G401 (cell line): ENCODE measurements at places on chromosomes 6 and 20.
A peak's percentile ranks its signal among the peaks of the same experiment; 100 is the strongest.

DNA sequence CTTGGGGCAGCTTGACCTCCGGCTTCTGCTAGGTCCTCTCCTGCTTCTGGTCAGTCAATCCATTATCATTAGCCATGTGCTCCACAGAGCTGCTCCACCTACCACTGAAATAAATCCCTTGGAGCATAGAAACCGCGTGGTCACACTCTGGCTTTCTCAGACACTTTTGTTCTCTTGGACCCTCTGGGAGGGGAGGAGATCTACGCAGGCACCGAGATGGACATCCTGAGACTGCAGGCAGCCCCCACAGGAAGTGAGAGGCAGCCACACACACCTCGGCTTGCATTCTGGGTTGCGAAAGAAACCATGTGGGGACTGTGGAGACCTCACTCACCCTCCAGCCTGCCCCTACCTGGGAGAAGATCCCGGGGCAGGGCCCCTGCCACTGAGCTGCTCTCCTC, 79.5 kb downstream of the FYN start:
- DNase-seq = no peak

- peak; percentile 78 for DNase-seq
These were observed 92.6 kb downstream of the RNGTT start for GRCh38 chr6:88870717-88871330.

DNA sequence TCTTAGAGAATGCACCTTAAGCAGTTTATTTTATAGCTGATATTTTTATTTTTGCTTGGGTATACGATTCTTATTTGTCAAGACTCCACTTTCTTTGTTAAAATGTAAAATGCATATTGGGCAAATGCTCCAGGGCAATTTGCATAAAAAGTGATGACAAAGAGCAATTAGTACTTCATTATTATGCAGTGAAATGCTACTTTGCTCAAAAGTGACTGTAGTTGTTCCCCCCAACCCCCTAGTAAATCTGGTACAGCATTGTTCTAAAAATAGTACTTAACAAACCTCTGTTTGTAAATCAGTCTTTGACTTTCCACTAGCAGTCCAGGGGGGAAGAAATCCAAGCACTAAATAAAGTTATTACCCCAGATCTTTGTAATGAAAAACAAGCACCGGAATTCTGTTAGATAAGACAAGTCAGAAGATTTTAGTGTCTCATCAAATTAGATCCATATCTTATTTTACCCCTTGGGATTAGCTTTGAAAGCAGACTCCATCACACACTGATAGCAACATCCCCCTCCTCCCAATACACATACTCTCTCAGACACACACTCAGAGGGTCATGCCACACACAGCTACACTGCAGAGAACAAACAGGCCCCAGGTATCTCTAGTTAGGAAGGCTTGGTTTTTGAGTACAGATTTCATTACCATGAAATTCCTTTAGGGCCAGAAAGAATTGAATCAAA, 32.9 kb upstream of the BACH2 start:
- DNase-seq = no peak

GRCh38 chr6:27720607-27721580, 191.3 kb downstream of the OR2B2 start:
- DNase-seq = no peak

- peak; percentile 17 for DNase-seq
These were observed 95.5 kb downstream of the PREX1 start for GRCh38 chr20:48732081-48732829.

DNA sequence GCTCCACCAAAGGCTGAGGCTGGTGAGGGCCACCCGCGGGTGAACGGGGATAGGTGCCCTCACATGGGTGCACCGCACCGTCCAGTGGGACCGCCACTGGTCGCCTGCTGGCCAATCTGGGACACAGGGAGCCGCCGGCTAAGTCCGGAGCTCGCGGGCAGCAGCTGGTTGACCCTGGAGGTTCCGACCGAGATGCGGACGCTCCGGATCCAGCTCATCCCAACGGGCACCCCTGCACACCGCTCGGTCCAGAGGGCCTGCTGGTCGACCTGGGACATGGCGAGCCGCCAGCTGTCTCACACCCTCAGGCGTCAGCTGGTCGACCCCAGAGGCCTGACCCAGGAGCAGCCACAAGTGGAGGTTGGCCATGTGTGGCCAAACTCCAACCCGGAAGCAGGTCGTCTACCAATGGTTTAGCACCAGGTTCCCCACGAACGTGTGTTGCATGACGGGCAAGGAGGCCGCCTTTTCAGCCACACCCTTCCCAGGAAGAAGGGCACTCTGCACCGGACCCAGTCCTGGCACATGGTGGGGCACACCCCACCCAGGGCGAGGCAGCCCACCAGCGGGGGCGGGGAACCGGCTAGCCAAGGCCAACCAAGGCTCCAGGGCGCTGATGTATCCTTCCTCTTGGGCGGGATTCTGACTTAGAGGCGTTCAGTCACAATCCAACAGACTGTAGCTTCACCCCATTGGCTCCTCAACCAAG, 746.0 kb upstream of the DEFB115 start:
- no peak for DNase-seq

DNA sequence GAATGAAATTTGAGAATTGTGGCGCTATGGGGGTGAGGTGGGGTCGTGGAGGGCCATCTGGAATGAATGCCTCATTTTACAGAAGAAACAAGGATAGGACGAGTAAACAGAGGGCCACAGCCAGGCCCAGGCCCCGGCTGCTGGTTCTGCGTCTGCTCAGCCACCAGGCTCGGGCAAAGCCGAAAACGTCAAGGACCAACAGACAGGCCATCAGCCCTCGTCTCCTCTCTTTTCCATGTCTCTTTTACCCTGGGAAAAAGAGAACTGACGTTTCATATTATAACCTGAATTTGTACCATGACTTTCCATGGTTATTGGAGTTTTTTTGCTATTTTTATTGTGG, 212.4 kb upstream of the ARID1B start:
- no peak for DNase-seq

DNA sequence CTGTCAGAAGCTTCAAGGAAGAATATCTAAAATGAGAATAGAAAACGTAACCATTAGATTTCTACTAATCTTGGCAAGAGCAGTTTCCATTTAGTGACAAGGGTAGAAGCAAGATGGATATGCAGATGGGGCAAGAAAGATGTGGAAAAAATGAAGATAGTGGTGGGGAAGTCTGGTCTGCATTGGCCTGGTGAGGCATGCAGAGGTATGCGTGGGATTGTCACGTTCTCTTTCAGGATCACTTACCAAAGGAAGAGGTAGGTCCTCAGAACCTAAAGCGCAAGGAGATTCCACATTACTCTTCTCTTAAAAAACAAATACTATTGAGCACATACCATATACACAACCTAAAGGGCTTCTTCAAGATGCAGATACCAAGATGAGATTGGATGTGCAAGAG, 238.7 kb downstream of the UST start:
- no peak for DNase-seq

GRCh38 chr6:160042788-160043301, 74.0 kb downstream of the IGF2R start:
- no peak for DNase-seq

DNA sequence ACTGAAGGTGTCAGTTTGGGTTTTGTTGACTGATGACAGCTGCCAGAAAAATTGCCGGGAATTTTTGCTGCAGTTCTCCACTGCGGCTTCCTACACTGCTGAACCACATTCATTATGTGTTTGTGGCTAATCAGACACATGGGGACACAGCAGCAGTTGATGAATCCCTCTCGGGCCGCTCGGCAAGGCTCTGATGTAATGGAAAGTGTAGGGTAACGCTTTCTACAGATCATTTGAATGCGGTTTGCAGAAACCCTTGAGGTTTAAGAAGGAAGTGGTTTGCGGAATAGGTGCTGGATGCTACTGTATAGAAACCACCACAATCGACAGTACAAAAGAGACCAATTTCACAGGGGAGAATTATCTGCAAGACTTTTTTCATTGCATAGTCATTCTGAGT, 138.7 kb upstream of the SASH1 start:
- no peak for DNase-seq

- no peak for DNase-seq
These were observed 88.2 kb downstream of the SAMD3 start for GRCh38 chr6:130134582-130134981.

- no peak for DNase-seq
These were observed 56.6 kb upstream of the SMOC2 start for GRCh38 chr6:168384045-168385036.

- no peak for DNase-seq
These were observed 70.1 kb upstream of the EMILIN3 start for GRCh38 chr20:41436679-41437078.

- DNase-seq = no peak
These were observed 3.2 kb upstream of the TREML1 start for GRCh38 chr6:41157323-41157722.

DNA sequence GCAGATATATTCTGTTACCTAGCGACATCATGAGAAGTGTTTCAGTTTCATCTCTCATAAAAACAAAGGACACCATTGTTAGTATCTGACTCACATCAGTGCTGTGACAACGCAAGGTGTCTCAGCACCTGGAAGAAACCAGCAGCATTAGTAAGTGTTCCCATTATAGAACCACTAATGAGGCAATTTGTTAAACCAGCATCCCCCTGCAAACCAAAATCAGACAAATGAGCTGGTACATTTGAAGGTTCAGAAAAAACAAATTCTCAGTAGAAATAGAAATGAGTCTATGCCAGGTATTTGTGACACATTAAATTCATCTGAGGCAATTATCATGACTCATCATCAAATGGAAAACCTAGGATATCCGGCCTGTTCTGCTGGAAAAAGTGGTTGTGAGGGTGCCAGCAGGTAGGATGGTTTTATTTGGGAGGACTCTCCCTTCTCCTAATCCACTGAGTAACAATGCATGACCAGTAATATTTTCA, 151.7 kb downstream of the TMEM200A start:
- DNase-seq = no peak

GRCh38 chr20:4350096-4350495, 334.7 kb upstream of the RNF24 start:
- no peak for DNase-seq

DNA sequence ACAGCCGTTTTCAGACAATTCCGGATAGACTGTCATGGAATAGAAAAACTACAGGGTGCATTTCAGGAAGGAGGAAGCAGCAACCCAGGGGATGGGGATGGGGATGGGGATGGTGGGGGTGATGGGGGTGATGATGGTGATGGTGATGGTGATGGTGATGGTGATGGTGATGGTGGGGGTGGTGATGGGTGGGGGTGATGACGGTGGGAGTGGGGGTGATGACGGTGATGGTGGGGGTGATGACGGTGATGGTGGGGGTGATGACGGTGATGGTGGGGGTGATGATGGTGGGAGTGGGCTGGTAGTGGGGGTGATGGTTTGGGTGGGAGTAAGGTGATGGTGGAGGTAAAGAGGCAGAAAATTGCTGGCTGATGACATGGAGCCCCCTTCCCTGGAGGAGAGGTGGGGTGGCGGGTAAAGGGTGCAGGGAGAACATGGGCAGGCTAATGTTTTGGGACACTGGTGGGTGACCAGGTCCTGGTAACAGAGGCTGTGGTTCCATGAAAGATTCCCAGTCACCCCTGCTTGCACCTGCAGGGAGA, 17.5 kb downstream of the LAMA5 start:
- no peak for DNase-seq

- DNase-seq = no peak
These were observed 2.7 kb downstream of the BPIFB6 start for GRCh38 chr20:33034115-33034514.

GRCh38 chr6:93021235-93021915, 398.0 kb downstream of the EPHA7 start:
- no peak for DNase-seq

DNA sequence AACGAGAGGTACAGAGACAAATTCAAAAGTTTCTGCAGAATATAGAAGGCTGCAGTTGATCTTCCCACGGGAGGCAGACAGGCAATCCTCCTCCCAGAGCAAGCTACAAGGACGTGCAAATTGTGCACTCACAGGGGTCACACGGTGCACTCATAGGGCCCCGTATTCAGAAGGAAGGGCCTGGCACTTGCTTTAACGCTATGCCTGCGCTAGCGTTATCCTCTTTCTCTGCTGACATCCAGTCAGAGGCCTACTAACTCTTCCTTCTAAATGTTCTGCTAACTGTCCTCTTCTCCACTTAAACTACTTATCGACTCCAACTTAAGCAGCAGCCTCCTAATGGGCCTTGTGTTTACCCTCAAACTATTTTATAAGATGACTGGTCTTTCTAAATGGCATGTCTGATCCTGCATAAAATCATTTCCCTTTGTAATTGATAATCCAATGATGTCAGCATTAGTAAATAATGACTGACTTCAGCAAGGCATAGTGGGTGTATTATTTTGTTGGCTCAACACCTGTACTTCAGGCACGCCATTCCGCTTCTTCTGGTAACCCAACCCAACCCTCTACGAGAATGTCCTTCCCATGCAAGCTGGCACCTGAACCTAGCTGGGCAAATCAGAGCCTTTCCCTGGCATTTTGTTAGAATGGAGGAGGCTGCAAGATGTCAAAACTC, 2.2 kb downstream of the IFNGR1 start:
- DNase-seq = no peak

GRCh38 chr6:1285556-1285955, 26.3 kb upstream of the FOXQ1 start:
- peak; percentile 30 for DNase-seq

- DNase-seq = no peak
These were observed 19.0 kb downstream of the SLC23A2 start for GRCh38 chr20:4982281-4982680.
